SK-N-DZ (cell line): ENCODE measurements at places on chromosomes 7 and 10.

GRCh38 chr7:6551016-6551511 lies at the start of gene GRID2IP:
Gene GRID2IP, minus strand, starts transcription at chr7:6551461. Its CDS starts 25 bp downstream, at chr7:6551436.
- no peak for DNase-seq

- no peak for DNase-seq
Observed at GRCh38 chr7:12719141-12719919, 31.9 kb downstream of the ARL4A start.

- no peak for DNase-seq
Observed at GRCh38 chr7:93156884-93157283, 8.7 kb upstream of the SAMD9L start.

GRCh38 chr10:124802313-124802675 lies 675 bp downstream of the ABRAXAS2 start:
- no peak for DNase-seq

DNA sequence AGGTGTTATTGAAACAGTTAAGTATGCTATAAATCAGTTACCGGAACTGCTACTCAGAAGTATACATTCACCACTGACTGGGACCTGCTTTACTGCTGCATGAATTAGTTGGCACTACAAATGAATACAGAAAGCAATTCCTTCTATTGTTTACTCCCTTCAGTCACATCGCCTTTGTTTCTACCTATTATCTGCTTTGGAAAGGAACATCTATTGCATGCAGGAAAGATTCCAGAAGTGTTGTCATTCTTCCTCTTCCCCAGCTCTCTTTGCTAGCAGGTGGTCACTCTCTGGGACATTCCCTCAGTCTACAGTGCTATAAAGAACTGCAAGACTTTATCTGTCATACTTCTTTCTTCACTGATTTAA lies 131.3 kb downstream of the ANK3 start:
- no peak for DNase-seq

DNA sequence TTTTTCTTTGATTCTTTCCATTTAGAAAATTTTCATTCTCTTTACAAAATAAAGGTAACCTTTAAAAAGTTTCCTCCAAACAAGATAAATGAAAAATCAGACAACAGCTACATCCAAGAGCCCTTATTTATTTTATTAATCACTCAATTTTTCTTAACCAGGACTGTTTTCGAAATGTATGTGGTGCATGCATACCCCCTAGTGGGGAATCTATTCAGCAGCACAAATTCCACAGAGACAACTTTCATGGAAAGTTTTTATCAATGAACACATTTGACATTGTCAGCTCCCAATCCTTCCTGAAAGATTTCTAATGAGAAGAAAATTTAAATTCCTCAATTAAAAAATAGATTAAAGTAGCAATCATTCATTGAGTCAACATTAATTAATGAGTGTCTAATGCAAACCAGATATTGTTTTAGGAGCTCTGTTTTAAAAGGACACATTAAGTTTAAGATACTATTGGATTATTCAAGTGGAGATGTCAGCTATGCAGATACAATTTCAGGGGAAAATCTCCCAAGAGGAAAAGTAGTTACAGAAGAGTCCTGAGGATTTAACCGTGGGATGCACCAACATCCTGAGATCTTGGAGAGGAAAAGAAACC lies 5.2 kb upstream of the HTR7 start:
- DNase-seq = peak; percentile 12

DNA sequence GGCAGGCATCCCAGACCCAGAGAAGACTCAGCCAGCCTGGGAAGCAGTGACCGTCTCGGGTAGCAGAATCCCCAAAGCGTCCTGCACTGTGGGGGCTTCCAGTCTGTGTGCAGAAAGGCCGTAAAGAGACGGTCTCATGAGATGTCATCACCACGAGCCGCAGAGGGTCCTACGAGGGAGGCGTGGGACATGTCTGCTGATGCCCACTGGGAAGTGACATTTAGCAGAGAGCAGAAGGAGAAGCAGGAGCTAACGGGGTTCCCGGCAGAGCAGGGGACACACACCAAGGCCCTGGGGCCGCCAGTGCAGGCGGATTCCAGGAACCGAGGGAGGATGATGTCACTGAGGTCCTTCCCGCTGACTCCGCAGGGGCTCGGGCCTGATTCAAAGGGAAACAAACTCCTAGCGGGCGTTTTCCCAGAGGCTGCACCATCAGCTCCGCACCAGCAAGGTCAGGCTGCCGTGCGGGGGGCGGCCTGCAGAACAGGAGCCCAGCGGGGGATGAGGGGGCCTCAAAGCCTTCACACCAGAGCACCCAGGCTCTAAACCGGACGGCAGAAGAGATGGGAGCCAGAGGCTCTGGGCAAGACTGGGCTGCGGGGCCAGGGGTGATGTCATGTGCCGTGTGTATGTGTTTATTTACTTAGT lies 85.4 kb upstream of the PDGFA start:
- no peak for DNase-seq

GRCh38 chr10:124477614-124478363 lies 16.2 kb downstream of the LHPP start:
- no peak for DNase-seq

GRCh38 chr7:118855290-118855689 lies 630.8 kb downstream of the ANKRD7 start:
- no peak for DNase-seq

DNA sequence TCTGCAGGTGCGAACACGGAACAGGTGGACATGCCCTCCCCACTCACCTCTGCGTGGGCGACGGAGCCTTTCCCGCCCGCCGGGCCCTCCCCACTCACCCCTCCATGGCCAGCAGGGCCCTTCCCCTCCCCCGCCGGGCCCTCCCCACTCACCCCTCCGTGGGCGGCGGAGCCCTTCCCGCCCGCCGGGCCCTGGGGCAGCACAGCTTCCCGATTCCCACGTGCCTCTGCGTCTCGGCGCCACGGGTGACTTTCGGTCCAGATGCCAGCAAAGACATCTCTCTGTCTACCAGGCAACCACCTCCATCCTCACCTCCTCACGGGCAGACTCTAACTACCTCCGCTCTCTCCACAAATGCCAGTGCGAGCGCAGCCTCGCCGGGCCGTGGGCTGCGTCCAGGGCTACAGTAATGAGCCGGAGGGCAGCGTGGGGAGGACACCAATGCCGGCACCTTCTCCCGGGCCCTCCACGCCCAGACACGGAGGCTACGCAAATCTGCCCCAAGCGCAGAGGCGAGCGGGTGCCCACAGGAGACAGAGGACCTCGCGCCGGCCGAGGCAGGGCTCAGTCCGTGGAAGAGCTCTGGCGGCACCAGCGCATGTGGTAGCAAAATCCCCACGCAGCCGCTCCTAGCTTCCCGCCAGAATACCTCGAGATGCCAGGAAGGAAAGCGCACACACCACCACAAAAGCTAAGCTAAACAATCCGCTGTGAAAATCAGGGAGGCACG lies 21.8 kb downstream of the GPER1 start:
- no peak for DNase-seq

GRCh38 chr7:18027628-18028027 lies at the start of gene PRPS1L1:
Gene PRPS1L1, minus strand, starts transcription at chr7:18027846.
- DNase-seq = no peak

- no peak for DNase-seq
Observed at GRCh38 chr7:157699357-157700013, 362.7 kb downstream of the DNAJB6 start.

- DNase-seq = no peak
Observed at GRCh38 chr10:22803261-22803885, 89.0 kb upstream of the PIP4K2A start.

DNA sequence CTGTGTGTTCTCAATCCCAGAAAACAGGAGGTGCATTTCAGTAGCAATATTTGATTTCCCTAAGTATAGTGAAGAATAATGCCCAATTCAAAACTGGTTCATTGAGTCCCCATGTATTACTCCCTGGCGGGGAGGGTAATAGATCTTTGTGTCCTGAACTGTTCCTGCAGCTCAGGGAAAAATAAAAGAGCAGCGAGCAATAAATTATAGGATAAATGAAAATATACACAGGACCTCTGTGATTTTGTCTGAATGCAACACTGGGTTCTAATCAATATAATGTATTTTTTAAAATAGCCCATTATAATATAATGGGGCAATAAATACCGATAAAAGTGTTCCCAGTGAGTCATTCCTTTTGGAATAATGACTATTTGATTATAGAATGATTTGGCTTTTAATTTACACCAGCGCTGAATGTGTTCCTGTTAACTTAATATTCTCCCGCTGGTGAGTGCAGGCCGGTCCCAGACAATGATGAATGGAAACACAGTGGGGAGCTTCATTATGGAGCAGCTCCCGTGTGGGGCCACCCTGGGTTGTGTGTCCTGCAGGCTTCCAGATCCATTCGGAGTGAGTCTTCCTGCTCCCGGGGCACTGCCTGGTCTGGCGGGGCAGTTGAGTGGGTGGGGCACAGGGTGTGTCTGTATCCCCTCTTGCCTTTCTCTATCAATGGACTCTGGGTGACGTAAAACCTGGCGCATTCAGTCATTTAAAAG lies 263.1 kb downstream of the ACTR3B start:
- no peak for DNase-seq

DNA sequence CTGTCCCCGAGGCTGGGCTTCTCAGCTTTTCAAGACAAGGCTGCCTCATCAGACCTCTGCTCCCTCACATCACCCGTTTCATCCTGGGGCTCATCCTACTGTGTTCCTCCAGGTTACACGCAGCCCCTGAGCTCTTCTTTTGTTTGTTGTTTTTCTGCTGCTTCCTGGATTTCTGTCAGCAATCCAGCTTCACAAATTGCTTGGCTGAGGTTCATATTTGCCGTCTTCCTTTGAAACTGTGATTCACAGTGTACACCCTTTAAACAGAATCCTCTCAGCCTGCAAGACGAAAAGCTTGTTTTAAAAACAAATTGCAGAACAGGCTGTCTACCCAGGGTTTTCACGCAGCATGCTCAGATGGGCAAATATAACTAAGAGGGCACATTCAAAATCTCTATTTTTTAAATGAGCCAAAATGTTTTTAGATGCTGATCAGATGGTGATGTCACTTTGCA lies 39.1 kb upstream of the PARD3 start:
- no peak for DNase-seq

DNA sequence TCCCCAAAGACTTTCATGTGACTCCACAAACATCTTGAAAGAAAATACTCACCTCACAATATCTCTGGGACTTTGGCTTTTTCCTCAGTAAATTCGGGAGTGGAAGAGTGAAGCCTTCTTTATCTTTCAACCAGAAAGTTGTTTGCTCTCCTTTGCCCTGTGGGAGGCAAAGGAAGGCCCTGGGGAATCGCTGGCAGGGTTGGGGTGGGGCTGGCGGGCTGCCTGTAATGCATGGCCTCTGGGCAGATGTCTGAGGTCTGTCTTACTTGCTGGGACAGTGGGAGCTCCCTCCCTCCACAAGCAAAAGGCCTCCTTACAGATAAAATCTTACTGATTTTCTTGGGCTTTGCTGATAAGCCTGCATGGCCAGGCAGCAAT lies 24.9 kb downstream of the TECTB start:
- no peak for DNase-seq

DNA sequence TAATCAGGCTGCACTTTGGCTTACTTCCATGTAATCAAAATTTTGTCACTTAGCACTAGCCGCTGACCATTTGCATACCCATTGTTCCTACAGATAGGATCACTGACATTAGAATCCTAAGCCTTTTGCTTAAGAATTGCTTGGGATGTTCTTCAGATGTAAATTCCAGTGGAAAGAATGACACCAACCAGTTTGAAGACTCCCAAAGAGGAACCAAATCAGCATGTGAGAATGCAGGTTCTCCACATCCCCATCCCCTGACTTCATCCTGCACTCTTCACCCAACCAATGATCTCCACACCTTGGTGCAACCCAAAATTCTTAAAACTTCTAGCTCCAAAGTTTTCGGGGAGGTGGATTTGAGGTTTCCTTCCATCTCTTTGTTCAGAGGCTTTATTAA lies 345.6 kb downstream of the GPAM start:
- DNase-seq = no peak

DNA sequence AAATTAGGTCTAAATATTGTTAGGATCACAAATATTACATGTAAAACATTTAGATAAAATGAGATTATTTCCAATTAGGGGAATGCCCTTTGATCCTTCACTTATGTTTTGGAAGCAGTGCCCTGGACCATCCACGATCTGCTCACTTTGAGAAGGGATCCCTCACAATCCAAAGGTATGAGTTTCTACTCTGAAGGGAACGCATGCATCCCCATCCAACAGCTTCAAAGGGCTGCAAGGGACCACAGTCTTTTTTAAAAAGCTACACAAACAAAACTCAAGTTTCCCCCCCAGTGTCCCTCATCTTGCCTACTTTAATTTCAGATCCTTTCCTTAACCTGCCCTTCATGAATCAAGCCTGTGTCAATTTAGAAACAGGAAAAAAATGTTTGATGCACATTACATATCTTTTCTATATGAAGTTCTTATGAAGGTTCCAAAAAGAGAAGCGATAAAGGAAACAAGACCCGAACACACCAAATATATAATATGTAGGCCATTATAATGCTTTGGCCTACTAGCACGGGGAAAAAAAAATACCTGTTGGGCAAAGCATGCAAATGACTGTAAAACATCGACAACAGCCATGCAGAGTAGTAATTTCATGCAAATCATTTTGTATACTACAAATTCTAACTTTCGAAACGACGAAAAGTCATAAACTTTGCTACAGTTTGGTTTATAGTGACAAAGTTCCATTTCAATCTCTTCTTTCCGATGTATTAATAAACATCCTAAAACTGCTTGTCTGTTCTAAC lies 2.0 kb downstream of the EIF3A start:
- no peak for DNase-seq

GRCh38 chr7:71266912-71267311 lies 135.0 kb downstream of the GALNT17 start:
- DNase-seq = no peak

DNA sequence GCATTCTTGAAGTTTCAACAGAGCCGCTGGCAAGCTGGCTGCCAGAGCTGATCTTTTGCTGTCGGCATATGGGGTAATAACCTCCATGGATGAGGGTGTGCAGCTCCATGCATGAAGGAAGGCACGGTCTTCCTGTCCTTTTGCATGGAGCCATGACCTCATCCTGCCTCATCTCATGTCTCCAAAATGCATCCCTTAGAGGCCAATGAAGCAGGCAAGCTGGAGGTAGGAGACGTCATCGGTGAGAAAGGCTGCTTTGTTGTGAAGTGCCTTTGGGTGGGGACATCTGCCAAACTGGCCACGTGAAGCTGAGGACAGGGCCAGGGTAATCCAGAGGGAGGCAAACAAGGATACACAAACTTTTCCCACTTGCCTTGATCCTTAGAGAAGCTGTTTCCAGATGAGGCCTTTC lies 161.5 kb upstream of the TBX20 start:
- DNase-seq = no peak
